ENCODE measurements at places on chromosomes 5 and 9.
A peak's percentile ranks its signal among the peaks of the same experiment; 100 is the strongest.

DNA sequence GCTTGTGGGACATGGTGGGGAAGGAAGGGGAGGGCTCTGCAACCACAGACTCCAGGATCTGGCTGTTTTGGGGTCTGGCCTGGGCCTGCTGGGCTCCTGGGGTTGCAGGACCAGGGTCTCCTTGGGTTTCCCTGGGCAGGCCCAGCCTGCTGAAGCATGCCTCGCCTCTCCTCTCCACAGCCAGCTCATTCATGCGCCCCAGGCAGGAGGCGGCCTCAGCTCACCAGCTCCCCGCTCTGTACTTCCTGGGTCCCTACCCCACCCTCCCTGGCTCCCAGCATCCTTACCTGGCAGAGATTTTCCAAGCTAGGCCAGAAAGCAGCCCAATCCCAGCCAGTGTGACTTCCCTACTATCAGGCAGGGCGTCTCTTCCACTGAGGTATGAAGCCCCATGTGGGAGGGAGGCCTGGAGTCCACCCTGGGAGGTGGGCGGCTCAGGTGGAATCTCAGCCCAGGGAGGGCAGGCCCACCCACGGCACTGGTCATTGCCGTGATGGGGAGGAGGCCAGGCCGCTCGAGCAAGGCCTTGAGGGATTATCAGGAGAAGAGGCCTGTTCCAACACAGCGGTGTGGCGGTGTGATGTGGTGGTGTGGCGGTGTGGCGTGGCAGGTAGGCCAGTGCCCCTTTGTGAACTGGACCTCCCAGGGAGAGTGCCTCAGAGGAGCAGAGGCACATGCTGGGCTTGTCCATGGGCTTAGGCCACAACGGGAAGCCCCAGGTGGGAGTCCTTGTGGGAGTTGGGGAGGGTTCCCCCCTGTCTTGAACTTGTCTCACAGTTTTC lies 103.4 kb downstream of the DAB2IP start:
- no peak overlapping the region for H3K4me3 ChIP-seq
- no peaks in the 10 kb centered on the region for H3K36me3 ChIP-seq
- H3K4me1 ChIP-seq = no peaks in the 10 kb centered on the region
- H3K27ac ChIP-seq = no peak overlapping the region

- no peaks in the 10 kb centered on the region for H3K36me3 ChIP-seq
- peaks cover 4% of the 10 kb centered on the region for H3K4me1 ChIP-seq
- no peaks in the 10 kb centered on the region for H3K27me3 ChIP-seq
- no peak overlapping the region for H3K4me3 ChIP-seq
Measured at GRCh38 chr5:93868851-93869250, 127.5 kb upstream of the POU5F2 start.

DNA sequence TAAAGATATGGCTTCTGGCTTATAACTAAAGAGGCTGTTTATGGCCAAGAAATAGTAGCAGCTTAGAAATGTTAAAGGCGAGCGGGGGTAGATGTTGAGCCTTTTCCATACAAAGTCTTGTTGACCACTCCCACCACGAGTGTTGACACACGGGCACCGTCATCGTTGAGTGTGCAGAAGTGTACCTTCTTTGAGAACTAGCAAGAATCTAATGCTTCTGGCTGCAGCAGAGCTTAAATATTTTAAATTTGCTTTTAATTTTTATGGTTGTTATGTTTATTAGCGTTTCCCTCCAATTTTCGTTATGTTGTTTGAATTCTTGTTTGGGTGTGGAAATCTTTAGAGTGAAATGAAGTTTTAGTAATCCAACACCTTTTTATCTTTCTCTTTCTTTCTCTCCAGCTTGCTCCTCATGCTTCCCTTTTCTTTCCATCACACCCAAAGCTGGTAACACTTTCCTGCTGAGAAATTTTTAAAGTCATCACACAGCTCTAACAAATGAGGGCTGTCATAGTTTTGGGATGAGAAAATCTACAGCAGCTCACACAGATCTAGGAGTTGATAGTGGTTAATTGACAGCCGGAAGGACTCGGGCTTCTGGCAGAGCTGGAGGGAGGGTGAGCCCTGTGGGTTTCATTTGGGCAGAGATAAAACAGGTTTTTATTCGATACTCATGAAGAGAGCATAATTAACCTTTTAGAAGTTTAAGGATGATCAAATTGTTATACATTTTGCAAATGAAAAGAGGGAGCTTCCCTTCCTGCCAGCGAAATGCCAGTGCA lies 120.1 kb upstream of the ZNF608 start:
- no peak for DNase-seq
- no peak overlapping the region for H3K27ac ChIP-seq
- no peaks in the 10 kb centered on the region for H3K27me3 ChIP-seq
- no peak overlapping the region for H3K4me3 ChIP-seq

- no peak overlapping the region for H3K4me3 ChIP-seq
- no peak for DNase-seq
- no peaks in the 10 kb centered on the region for H3K36me3 ChIP-seq
- H3K4me1 ChIP-seq = no peaks in the 10 kb centered on the region
- no peak overlapping the region for H3K27ac ChIP-seq
Measured at GRCh38 chr5:142644127-142644526, 41.8 kb downstream of the FGF1 start.

DNA sequence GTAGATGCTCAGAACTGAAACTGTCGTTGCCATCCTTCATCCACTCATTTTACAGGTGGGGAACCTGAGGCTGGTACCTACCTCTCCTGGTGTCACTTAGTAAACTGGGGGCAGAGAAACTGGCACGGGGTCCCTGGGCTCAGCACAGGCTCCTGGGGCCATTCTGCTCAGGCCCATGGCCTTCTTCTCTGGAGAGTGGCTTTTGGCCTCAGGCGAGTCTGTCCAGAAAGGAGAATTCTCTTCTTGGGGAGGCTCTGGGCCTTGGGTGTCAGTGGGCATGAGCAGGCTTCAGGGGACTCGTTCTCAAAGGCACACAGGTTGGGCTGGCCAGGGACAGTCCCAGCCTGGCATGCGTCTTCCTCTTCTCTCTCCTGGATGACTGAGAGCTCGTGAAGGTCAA lies 24.6 kb downstream of the COL5A1 start:
- peaks cover 1% of the 10 kb centered on the region for H3K27me3 ChIP-seq
- no peak overlapping the region for H3K27ac ChIP-seq
- H3K4me1 ChIP-seq = peaks cover 3% of the 10 kb centered on the region
- no peak overlapping the region for H3K4me3 ChIP-seq

DNA sequence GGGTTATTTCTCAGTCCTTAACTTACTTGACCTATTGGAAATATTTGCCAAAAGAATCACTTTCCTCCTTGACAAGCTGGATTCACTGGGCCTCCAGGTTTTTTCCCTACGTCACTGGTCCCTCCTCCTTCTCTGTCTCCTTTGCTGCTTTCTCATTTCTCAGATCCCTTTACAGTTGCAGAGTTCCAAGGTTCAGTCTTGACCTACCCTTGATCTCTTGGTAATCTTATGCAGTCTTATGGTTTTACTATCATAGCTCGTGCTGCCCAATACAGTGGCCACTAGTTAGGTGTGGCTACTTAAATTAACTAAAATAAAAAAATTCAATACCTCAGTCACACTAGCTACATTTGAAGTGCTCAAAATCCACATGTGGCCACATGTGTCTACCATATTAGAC lies 11.4 kb downstream of the SLC38A9 start:
- no peak for DNase-seq
- H3K36me3 ChIP-seq = peaks cover 25% of the 10 kb centered on the region
- peaks cover 16% of the 10 kb centered on the region for H3K4me1 ChIP-seq
- no peaks in the 10 kb centered on the region for H3K27me3 ChIP-seq
- no peak overlapping the region for H3K27ac ChIP-seq

- no peak overlapping the region for H3K27ac ChIP-seq
- H3K27me3 ChIP-seq = no peaks in the 10 kb centered on the region
- H3K4me3 ChIP-seq = no peak overlapping the region
- no peaks in the 10 kb centered on the region for H3K4me1 ChIP-seq
Measured at GRCh38 chr5:125209650-125210049, 463.2 kb upstream of the ZNF608 start.

DNA sequence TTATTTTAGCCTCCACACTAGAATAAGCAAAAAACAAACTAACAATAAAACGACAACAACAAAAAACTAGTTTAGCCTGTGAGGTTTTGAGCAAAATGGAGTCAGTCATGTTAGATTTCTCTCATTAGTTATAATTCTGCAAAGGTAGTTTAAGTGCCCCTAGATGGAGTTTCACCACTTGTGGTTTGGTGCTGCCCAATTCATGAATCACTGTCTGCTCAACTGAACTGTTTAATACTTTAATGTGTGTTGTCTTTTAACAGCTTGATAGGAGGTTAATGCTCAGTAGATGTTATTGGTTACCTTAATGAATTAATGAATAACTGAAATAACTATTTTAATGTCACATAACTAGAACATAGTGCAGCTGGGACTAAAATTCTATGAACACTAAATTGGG lies 3.5 kb upstream of the PLAA start:
- H3K27ac ChIP-seq = no peak overlapping the region
- no peak overlapping the region for H3K4me3 ChIP-seq
- H3K27me3 ChIP-seq = no peaks in the 10 kb centered on the region
- peaks cover 4% of the 10 kb centered on the region for H3K36me3 ChIP-seq
- no peak for DNase-seq

DNA sequence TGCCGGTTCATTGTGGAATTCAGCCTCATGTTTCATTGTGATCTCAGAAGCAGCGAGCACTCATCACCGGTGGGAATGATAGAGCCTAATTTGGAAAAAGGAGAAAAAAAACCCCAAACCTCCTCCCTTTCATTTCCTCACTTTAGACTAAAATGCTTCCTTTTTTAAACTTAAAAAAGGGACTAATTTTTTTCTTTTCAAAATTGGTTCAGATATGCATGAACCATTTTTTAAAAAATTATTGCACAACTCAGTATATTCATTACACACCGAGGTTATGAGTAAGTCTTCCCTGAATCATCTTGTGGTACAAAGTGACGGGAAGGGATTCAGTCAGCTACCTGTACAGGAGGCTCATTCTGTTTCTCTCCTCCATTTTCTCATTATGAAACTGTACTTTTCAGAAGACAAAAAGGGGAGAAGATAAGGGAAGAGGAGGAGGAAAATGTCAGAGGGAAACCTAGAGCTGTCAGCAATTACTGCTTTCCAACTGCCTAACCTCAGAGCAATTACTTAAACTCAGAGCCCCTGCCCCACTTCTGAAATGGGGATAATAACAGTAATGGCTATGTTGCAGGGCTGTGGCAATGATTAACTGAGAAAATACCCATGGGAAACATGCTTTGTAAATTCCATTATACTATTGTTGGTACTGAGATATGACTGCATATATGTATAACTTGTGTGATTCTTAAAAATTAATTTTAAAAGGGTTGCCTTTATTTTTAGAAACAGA lies 24.0 kb downstream of the GALNT10 start:
- peak overlapping the region; percentile 47 for H3K27ac ChIP-seq
- H3K4me3 ChIP-seq = no peak overlapping the region

DNA sequence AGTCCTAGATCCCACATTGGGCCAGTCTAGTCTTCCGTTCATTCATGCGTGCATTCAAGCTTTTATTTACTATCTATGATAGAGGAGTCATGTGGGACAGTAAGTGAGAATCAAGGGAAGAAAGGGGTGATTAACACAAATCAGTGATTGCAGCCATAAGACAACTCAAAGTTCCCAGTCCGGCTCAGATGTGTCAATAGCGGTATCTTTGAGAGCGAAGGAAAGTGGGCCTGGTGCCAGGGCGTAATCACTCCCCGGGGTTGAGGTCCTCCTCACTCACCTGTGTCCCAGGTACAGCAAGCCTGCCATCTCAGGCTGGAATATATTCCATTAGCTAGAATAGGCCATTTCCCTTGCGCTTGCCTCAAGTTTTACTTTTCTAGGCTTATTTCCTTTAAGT lies 196.3 kb downstream of the ATP10B start:
- no peak overlapping the region for H3K4me3 ChIP-seq
- no peaks in the 10 kb centered on the region for H3K36me3 ChIP-seq
- peaks cover 17% of the 10 kb centered on the region for H3K4me1 ChIP-seq
- H3K27ac ChIP-seq = no peak overlapping the region
- no peak for DNase-seq

DNA sequence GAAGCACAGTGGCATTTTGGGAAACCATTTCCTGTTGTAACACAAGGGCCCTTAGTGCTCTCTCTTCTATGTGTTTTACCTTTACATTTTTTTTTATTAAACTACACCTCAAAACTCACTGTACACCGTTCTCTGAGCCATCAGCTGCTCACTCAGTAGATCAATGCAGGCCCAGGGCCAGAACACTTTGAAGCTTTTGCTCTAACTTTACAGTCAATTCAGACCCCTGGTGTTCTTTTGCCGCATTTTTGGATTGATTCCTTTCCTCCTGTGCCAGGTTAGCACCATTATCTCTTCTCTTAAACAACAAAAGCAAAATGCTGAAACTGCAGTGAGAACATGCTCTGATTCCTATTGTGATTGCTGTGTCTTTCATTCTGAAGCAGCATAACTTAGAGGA lies 269.8 kb upstream of the RGMB start:
- no peak for DNase-seq
- no peaks in the 10 kb centered on the region for H3K4me1 ChIP-seq
- no peak overlapping the region for H3K4me3 ChIP-seq
- H3K27me3 ChIP-seq = no peaks in the 10 kb centered on the region
- no peak overlapping the region for H3K27ac ChIP-seq
- no peaks in the 10 kb centered on the region for H3K36me3 ChIP-seq

Data from activated CD4-positive, alpha-beta memory T cell treated with anti-CD3 and anti-CD28 coated beads, Interleukin-2, amount 10 ng/mL, durations not matched to agents 7 days and 5 days (primary cell).